ENCODE measurements at places on chromosomes 4 and X.

DNA sequence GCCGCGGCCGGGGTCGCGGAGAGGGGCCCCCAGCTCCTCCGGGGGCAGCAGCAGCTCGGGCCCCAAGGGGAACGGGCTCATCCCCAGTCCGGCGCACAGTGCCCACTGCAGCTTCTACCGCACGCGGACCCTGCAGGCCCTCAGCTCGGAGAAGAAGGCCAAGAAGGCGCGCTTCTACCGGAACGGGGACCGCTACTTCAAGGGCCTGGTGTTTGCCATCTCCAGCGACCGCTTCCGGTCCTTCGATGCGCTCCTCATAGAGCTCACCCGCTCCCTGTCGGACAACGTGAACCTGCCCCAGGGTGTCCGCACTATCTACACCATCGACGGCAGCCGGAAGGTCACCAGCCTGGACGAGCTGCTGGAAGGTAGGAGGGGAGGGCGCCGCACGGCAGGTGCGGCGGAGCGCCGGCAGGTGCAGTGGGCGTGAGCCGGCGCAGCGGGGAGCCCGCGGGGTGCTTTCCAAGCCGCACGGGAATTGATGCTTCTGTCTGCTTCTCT is 886 bp downstream of the DCLK2 start:
- DNase-seq: no peak

GRCh38 chr4:158541506-158541905 is 19.8 kb downstream of the RXFP1 start:
- DNase-seq: no peak

GRCh38 chr4:76563454-76564122 is 128.6 kb downstream of the SHROOM3 start:
- no peak for DNase-seq

- DNase-seq: no peak
Measured at GRCh38 chrX:38233891-38234667, 13.4 kb upstream of the SRPX start.

DNA sequence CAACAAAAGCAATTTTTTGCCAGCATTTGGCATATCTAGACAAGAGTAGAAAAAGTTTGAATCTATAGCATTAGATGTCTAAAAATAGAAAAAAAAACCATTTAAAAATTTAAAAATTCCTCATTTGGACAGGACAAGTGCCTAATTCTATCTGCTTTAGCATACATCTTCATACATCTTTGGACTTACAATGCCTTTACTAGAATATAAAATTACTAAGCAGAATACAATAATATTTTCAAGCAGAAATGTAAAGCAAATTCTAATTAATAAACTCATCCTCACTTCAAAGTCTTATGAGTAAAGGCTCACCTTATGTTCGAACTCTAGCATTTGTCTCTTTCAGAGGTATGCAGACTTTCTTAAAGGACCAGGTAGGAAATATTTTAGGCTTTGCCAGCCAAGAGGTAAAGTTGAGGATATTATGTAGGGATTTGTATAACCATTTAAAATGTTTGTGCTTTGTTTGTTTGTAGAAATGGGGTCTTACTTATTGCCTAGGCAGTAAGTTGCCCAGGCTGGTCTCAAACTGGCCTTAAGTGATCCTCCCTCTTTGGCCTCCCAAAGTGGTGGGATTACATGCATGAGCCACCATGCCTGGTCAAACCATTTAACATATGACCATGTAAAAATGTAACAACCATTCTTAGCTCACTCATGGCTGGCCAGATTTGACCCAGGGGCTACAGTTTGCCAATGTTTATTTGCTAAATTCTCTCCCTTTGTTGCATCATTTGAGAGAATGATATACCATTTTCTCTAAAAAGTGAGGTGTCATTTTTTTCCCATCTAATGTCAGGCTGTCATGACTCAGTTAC is 29.1 kb downstream of the UGDH start:
- no peak for DNase-seq

DNA sequence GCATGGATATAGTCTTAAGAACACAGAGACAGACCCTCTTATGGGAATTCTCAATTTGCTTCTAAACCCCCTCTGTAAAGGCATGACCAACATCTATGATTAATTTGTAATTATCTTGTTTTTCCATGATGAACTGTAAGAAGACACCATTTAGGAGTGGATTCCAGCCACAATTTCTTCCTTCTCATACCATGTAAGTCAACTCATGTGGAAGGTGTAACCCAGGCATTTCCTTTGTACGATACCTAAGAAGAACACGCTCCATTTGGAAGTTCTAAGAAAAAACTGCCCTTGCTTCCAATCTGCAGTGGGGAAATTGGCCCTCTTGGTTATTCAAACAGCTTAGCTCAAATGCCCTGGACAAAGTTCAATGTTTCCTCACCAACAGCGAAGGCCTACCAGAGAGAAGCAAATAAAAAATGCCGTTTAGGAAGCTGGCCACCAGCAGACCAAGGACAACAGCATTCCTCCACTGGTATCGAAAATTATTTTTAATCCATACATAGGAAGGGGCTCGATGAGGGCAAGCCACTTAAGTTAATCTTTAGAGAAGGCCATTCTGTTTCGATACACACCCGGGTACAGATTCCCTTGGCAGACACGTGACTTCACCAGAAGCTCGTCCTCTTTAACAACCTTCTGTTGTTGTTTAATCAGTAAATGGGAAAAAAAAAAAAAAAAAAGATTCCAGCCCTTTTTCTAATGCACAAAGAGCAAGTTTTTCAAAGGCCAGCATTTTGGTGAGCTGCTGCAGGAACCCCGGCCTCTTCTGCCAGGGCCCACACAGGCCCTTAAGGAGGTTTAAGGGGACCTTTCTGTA is 2.6 kb downstream of the DHRSX start:
- no peak for DNase-seq

DNA sequence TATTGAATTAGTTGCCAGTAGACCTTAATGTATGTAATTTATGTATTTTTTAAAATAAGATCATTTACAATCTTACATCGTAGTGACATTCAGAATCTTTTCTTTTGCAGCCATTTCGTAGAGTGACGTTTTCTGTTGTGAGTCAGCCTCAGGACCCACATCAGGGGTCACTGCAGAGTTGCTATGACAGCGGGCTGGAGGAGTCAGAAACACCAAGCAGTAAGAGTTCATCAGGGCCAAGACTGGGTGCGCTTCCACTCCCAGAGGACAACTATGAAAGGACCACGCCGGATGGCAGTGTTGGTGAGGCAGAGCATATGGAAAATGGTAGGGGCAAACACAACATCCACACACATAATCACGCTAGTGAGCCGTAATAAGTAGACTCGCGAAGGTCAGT is 199.9 kb downstream of the PCDH7 start:
- DNase-seq: no peak

DNA sequence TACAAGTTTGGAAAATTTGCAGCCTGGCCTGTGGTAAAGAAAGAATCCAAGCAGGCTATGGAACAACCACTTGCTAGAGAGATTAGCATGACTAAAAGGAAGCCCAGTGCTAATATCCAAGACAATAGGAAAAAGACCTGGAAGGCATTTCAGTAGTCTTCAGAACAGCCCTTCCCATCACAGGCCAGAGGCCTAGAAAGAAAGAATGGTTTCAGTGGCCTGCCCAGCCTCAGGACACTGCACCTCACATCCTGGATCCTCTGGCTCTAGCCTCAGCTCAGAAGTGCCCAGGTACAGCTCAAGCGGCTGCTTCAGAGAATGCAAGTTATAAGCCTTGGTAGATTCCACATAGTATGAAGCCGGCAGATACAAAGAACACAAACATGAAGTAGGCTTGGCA is 449.8 kb upstream of the AR start:
- DNase-seq: no peak

GRCh38 chrX:145552643-145553042 is 265.0 kb upstream of the SLITRK2 start:
- no peak for DNase-seq

- no peak for DNase-seq
Measured at GRCh38 chrX:3216581-3217180, 129.8 kb downstream of the MXRA5 start.

GRCh38 chr4:129429581-129430320 is 333.8 kb downstream of the C4orf33 start:
- DNase-seq: no peak

- DNase-seq: no peak
Measured at GRCh38 chr4:80732010-80732409, 298.5 kb upstream of the BMP3 start.

DNA sequence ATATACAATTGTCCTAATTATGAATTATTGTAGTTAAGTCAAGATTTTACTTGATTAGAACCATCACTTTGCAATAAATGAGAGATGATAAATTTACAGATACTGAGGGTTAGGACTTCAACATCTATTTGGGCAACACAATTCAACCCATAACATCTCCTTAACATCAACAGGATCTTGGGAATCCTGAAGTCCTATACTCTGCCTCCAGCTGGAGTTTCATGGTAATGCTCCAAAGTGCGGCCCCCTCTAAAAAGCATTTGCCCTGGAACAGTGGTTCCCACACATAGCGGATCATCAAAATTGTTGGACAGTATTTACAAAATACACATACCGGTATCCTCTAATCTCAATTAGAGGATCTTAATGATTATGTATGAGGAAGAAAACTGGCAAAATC is 618.6 kb downstream of the CENPC start:
- DNase-seq: no peak

DNA sequence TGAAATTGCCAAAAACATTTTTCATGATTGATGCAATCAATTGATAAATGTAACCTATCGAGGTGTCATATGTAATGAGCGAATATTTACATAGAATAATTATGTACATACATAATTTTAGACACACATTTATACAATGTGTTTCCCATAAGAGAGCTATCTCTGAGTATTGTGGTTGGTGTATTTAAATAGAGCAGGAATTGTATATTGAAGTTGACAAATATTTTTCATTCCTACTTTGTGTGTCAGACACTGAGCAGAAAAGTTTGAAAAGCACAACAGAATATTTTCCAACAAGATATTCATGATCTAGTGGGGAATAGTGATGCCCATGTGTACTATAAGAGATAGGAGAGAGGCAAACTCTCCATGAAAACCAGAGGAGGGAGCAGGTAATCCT is 295.2 kb downstream of the ANKRD50 start:
- no peak for DNase-seq

DNA sequence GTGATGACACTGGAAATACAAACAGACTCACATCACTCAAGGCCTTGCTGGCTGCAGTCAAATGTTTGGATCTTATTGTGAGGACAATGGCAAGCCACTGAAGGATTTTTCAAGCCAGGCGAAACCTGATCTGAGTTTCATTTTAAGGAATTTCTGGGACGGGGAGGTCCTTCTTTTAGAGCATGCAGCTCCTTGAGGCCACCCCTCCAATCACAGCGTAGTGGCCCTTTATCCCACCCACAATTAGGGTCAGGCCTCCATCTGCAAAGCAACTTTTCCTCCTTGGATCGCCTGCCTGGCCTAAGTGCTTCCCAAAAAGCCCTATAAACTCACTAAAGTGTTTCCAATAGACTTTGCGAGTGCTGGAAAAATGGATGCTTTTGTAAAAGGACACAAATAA is 115.5 kb downstream of the EFHC2 start:
- DNase-seq: no peak

DNA sequence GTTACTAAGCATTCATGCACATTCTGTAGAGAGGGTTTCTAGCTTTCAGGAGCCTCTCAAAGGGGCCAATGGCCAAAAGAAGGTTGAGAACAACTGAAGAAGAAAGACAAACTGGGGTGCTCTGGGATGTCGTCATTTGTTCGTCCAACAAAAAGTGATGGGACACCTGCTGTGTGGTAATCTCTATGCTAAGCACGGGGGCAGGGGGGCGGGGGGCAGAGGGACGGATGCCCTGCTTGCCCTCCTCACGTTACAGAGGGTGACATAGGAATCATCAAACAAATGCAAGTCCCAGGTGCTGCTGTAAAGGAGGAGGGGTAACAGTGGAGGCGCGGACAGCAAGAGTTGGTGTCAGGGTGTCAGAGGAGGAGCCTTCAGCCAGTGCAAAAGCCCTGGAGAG is 12.8 kb upstream of the CRMP1 start:
- DNase-seq: no peak

DNA sequence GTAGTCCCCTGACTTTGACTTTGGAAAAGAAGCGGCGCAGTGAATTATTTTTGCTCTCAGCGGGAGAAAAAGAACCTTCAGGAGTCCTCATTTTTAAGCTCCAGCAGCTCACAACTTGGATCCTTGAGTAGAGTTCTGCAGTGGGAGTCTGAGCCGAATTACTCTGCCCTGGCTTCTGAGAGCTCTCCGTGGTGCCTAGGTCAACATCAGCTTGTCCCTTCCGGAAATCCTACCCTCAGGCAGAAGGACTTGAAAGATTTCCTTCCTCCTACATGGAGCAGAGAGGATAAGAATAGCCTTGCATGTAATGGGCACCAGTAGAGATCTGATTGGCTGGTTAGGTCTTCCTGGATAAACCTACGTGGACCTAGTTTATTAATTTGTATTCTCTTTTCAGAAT is 549.7 kb upstream of the TENM3 start:
- DNase-seq: no peak

GRCh38 chr4:3767570-3768288 is 1.5 kb downstream of the ADRA2C start:
- no peak for DNase-seq

- DNase-seq: no peak
Measured at GRCh38 chr4:186844059-186844681, 120.5 kb upstream of the FAT1 start.

DNA sequence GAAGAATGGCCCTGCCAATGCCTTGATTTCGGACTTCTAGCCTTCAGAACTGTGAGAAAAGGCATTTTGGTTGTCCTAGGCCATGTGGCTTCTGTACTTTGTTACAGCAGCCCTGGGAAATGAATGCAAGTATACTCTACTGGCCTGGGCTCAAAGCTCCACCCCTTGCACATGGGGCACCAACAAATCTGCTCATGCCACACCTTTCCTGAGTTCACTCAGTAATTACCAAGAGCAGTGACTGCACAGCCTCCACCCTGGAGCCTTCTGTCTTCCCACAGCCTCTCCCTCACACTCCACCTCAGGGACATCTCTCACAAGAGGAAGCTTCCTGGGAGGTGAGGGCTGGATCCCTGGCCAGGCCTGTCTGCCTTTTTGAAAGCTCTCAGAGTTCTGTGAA is 29.1 kb upstream of the GAB1 start:
- no peak for DNase-seq

GRCh38 chr4:184671101-184671500 is 21.6 kb downstream of the PRIMPOL start:
- DNase-seq: no peak

- no peak for DNase-seq
Measured at GRCh38 chr4:101256222-101256621, 91.1 kb downstream of the PPP3CA start.

Data from activated CD4-positive, CD25-positive, alpha-beta regulatory T cell (primary cell).